Activated CD8-positive, alpha-beta memory T cell treated with anti-CD3 and anti-CD28 coated beads, Interleukin-2, amount 50 U/mL, for 48 hours (primary cell): ENCODE measurements at places on chromosomes 1 and 21.

DNA sequence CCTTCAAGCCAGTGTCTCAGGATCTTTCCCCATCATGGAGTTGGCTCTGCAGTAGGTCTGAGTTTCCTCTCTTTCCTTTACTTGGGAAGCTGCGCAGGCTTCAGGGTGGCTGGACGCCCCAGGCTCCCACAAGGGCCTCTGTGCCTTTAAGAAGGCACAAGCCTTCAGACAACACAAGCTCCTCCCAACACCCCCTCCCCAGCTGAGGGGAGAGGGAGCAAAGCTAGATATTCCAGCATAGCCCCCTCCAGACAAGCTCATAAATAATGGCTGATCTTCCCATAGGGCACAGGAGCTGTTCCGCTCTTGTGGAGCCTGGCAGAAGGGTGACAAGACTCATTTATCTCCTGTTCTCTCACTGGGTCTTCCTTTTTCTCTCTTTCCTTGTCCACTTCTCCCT is 27.9 kb upstream of the ATP2B4 start:
- DNase-seq = no peak

- no peak for DNase-seq
Observed at GRCh38 chr21:16020878-16021277, 291.1 kb downstream of the USP25 start.

- DNase-seq = no peak
Observed at GRCh38 chr1:71785450-71785849, 496.9 kb downstream of the NEGR1 start.

GRCh38 chr1:243311809-243312208 is 56.0 kb downstream of the SDCCAG8 start:
- DNase-seq = no peak

DNA sequence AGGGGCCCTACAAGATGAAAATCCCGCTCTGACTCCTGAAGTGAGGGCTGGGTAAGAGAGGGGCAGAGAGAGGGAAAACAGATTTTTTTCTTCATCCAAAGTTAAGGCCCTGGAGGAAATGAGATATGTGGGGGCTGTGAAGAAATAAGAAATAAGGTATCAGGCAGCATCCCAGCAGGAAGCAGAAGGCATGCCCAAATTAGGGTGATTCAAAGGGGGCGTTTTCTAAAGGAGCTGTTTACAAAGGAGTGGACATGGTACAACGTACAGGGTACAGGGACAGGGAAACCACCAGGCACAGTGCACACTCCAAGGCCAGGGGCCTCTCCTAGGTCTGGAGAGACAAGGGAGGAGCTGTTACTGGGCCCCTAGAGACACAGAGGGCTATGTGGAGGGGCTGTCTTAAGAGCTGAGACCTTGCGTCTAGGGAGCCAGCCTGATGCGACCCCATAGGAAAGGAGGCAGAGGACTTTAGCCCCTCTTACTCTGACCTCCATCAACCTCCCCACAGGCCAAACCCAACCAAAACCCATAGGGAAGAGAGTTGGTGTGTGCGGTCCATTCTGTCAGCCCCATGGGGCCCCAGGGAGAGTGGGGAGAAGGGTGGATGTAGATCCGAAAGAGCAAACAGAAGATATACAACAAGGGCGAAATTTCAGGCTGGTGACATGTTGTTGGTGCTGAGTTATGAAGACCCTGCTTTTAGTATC is 38.6 kb downstream of the STYXL2 start:
- no peak for DNase-seq

GRCh38 chr1:32486463-32487113 is 21.7 kb downstream of the ZBTB8B start:
- DNase-seq = no peak

- no peak for DNase-seq
Observed at GRCh38 chr1:155254228-155254713, 1.0 kb downstream of the ENTREP3 start.

GRCh38 chr1:43513471-43514173 is 17.1 kb upstream of the PTPRF start:
- DNase-seq = peak; percentile 12

DNA sequence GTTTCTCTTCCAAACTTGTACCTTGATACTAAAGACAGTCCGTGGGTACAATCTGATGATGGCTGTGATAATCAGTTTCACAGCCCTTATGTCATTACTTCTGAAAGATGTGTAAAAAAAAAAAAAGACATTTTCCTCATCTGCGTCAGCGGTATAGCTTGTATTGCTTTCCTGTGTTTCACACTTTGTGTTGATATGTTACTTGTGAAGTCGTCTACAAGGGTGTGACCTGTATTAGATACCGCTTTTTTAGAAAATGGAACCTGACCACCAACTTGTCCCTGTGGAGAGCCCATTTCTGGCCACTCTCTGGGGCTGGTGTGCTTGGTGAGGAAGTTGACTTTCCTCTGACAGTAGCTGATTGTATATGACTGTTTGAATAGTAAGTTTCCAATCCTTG is 50.5 kb downstream of the PEX14 start:
- no peak for DNase-seq

GRCh38 chr1:111813440-111814304 is 58.0 kb downstream of the DDX20 start:
- DNase-seq = no peak

GRCh38 chr1:179516976-179517705 is 58.6 kb downstream of the NPHS2 start:
- no peak for DNase-seq

GRCh38 chr21:36048357-36048756 is 12.0 kb downstream of the SETD4 start:
- DNase-seq = peak; percentile 52

GRCh38 chr1:116538544-116538943 is 32.3 kb downstream of the CD58 start:
- no peak for DNase-seq

DNA sequence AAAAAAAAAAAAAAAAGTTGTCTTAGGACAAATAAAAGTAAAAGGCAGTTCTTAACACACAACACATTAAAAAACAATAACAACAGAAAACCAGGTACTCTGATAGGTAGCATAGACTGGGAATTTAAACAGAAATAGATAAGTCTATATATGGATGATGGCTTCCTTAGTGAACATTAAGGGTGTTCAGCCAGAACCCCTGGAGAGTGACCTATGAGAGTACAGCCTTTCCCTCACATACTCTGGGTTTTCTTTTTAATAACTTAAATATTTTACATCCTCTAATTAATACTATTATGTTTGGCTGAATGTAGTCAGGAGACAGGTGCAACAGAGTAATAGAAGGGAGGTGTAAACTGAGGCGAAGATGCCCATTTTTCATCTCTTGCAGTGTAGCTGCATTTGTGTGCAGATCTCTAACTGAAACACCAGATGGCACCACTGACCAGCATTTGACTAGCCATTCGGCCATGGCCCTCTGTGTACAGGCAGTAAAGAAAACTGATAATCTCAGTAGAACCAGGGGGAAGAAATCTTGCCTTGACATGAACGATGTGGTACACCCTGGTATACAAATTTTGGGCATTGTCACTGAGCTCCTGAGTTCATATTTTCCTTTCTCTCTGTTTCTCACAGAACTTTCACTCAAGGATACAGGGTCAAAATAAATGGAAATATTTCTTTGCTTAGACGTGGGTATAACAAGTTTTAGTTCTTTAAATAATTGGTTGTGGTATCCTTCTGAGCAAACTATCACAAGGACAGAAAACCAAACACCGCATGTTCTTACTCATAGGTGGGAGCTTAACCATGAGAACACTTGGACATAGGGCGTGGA is 7.6 kb downstream of the TTF2 start:
- no peak for DNase-seq

- DNase-seq = no peak
Observed at GRCh38 chr1:54607821-54608565, 15.3 kb downstream of the FAM151A start.

DNA sequence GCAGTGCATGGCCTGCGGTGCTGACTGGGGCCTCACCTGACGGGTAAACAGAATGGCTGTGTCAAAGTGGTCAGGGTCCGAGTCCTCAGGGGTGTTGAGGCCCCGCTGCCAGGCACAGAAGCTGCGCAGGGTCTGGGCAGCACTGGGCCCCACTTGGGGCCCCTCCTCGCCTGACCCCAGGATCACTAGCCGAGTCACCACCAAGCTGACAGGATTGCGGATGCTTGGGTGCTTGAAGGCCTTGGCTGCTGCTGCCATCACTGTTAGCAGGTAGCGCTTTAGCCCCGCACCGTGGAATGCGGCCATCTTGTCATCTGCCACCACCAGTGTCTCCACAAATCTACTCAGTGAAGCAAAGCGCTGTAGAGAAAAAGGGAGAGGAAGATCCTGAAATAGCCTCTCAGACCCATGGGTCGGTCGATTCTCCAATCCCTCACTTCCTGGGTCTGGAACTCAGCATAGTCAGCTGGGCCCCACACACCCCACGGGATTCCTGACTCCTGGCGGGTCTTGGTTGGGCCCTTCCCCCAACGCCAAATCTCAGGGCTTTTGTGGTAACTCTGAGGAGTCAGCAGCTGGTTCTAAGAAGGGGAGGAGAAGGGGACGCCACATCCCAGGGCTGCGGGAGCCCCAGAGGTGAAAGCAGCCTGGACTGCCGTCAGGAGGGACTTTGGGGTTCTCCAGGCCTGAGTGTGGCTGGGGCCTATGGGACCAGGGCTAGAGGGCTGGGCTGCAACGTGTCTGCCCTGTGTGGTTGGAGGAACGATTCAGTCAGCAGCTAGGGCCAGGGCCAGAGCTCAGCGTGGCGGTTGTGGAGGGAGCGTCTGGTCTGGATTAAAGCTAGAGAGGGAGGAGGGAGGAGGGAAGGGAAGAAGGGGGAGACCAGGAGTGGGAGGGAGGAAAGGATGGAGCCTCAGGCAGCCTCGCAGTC is 2.1 kb downstream of the ADAMTS4 start:
- DNase-seq = no peak

- DNase-seq = no peak
Observed at GRCh38 chr1:174315239-174315638, 132.5 kb upstream of the GPR52 start.

DNA sequence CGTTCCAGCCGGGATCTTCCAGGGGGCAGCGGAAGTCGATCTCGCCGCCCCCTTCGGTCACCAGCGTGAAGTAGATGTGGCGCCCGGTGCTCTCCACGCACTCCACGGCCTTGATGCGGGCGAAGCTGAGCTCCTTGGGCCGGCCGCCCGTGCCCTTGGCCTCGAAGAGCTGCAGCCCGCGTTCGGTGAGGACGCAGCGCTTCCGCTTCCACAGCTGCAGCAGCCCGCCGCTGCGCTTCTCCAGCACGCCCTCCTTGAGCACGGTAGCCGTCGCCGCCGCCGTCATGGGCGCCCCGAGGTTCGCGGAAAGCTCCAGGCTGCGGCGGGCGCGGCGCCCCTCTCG is 516 bp downstream of the PHLDA3 start:
- DNase-seq = peak; percentile 56

- DNase-seq = no peak
Observed at GRCh38 chr1:56897150-56898004, 42.8 kb downstream of the C8A start.

- no peak for DNase-seq
Observed at GRCh38 chr1:84116558-84116957, 27.5 kb upstream of the PRKACB start.

DNA sequence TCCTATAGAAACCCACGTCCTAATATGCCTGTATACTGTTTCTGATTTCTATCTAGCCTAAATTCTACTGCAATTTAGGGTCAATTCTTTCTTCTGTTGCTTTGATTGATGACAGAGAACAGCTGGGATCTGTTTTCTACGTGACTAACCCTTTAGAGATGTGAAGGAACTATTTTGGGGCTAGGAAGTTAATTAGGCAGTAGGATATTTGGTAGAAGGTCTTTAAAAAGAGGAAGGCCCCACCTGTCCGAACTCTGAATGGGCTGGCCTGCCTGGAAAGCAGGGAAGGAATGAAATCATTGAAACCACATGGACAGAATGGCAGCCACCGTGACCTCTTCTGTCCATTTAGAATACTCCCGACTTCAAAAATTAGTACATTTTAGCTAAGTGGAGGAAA is 21.0 kb downstream of the EIF2D start:
- no peak for DNase-seq

DNA sequence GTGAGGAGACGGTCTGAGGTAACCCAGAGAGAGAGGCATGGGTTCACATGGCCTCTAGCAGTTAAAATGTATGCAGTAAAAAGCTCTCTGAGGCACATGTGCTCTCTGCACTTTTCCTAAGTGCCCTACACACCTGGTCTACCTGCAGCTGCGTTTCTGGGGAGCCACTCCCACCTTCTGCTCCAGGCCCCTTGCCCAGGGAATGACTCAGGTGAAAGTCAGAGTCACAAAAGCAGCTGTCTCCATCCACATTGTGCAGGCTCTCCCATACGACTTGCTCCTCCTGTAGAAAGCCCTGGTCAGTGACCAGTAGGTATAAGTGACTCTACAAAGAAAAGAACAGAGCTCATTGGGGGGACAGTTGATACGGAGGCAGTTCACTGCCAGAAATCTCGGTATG is 8.8 kb downstream of the MINDY1 start:
- DNase-seq = no peak

DNA sequence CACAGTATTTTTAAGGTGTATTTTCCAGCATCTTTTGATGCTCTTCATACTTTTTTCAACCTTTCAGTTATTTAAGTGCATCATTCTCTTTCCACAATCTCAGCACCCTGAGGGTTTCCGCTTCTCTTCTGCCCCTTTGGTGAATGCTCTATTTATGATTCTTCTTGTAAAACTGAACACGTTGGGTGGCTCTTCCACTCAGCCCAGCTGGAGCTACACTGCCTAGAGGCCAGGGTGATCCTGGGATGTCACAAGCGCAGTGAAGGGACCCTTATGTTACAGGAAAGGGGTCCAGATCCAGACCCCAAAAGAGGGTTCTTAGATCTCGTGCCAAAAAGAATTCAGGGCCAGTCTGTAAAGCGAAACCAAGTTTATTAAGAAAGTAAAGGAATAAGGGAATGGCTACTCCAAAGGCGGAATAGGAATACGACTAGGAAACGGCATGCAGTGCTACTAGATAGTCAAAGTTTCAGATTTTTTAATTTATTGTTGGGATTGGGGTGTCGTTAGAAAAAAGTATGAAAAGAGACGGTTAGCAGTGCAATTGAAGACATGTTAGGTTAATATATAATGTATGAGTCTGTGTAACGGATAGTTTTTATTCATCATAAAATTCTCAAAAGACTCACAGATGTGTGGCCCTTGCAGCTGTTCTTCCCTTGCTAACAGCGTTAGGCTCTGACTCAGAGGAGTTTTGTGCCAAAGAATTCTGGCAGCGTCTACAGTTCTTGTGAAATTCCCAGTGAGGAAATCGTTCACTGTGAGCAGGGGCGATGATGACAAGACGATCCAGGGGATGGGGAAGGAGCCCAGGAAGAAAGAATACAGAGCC is 14.4 kb upstream of the ERVH48-1 start:
- DNase-seq = no peak

GRCh38 chr1:186474208-186474607 is 13.3 kb upstream of the PDC start:
- DNase-seq = no peak
